Natural killer cell treated with Interleukin-12 subunit alpha and Interleukin-12 subunit beta and Interleukin-15 and Interleukin-18, amount 100 ng/mL, for 72 hours (primary cell): ENCODE measurements at places on chromosomes 6 and 20. TPM values are rescaled to one million over a fixed set of nuclear protein-coding genes. Genes with fewer than 3 reads are reported as not detected.

GRCh38 chr6:157056275-157056674 is 267.0 kb downstream of the TMEM242 start:
- DNase-seq = no peak

GRCh38 chr6:41724228-41724580 is 11.2 kb downstream of the TFEB start:
- DNase-seq = no peak

GRCh38 chr20:19003366-19004336 is 190.1 kb downstream of the SCP2D1 start:
- no peak for DNase-seq

- no peak for DNase-seq
Observed at GRCh38 chr6:168242940-168243225, 76.7 kb downstream of the DACT2 start.

GRCh38 chr6:110589865-110590513 is 113.6 kb upstream of the SLC22A16 start:
- no peak for DNase-seq

DNA sequence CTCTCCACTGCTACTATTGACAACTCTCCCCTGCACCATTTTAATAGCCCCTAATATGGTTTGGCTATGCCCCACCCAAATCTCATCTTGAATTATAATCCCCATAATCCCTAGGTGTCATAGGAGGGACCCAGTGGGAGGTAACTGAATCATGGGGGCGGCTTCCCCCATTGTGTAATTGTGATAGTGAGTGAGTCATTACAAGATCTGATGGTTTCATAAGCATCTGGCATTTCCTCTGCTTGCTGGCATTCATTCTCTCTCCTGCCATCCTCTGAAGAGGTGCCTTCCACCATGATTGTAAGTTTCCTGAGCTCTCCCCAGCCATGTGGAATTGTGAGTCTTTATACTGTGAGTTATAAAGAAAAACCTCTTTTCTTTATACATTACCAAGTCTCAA is 74.1 kb upstream of the TCF21 start:
- DNase-seq = no peak

- no peak for DNase-seq
Observed at GRCh38 chr20:35508493-35509218, 20.8 kb downstream of the C20orf173 start.

DNA sequence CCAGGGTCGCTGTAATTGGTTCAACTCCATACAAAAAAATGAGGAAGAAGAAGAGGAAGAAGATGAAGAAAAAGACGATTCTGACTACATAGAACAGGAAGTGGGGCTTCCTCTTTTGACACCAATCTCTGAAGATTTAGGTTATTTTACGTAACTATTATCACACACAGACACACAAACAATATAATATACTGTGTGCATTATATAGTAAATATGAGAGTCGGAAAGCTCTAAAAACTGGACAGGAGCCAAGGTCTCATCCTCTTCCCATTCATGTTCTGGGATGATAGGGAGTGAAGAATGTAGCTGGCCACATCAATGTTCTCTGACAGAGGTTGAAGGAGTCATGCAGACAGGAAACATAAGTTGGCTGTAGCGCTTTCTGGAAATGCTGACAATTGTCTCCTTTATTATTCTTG is 13.3 kb downstream of the RSPH4A start:
- no peak for DNase-seq

- DNase-seq = no peak
Observed at GRCh38 chr6:169035385-169036240, 218.0 kb downstream of the THBS2 start.

- DNase-seq = no peak
Observed at GRCh38 chr20:53253668-53254067, 281.5 kb downstream of the TSHZ2 start.

DNA sequence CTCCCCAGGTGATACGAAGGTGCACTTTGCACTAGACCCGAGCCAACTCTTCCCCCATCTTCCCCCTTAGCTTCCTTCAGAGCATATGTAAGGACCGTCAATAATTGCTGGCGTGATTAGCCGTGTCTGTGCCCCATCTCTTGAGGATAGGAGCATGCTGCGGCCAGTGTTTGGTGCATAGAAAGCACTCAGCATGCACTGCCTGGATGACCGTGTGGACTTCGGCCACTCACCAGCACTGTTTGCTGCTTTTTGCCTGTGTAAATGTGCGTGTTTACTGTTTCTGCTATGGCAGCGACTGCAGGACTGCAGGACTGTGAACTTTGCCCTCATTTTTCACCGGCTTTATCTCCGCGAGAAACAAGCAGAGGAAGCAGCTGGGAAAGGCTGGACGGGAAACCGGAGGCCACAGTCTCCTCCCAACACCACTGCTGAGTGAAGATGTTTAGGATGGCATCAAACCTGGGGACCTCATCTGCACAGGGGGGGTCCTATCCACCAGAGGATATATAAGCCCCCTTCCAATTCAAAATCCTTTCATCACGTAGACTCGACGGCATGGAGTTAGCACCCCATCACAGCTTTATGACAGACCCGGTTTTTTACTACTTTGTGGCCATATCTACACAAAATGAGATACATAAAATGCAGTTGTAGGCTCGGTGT is 150.6 kb upstream of the AFDN start:
- DNase-seq = peak; percentile 15

DNA sequence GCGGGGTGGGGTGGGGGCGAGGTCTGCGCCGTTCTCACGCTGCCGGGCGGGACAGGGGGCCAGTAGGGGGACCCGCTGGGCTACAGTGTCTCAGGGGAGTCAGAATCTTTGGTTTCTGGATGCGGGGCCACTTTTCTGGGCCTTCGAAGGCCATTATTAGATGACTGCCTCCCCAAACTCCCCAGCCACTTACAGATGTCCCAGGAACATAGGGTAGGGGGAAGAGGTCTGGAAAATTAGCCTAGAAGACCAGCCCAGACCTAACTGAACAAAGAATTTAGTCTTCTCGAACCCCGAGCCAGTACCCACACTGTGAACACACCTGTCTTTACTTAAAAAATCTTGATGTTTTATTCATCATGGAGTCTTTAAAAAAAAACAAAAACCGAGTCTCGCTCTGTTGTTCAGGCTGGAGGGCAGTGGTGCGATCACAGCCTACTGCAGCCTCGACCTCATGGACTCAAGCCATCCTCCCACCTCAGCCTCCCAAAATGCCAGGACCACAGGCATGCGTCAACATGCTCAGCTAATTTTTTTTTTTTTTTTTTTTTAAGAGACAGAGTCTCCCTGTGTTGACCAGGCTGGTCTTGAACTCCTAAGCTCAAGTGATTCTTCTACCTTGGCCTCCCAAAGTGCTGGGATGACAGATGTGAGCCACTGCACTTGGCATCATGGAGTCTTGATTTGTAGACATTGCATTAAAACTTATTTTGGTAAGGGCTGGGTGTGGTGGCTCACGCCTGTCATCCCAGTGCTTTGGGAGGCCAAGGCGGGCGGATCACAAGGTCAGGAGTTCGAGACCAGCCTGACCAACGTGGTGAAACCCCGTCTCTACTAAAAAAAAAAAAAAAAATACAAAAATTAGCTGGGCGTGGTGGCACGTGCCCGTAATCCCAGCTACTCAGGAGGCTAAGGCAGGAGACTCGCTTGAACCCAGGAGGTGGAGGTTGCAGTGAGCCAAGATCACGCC is 3.3 kb upstream of the SLC29A1 start:
- no peak for DNase-seq

Gene SLC22A3
- not detected for total RNA-seq

Gene FAM83B
- total RNA-seq = not detected

GRCh38 chr20:17859616-17860232 is 108.9 kb downstream of the SNX5 start:
- DNase-seq = no peak

GRCh38 chr20:3797592-3798372 is 1.7 kb downstream of the CDC25B start:
- DNase-seq = no peak

Gene DEFB124
- not detected for total RNA-seq

DNA sequence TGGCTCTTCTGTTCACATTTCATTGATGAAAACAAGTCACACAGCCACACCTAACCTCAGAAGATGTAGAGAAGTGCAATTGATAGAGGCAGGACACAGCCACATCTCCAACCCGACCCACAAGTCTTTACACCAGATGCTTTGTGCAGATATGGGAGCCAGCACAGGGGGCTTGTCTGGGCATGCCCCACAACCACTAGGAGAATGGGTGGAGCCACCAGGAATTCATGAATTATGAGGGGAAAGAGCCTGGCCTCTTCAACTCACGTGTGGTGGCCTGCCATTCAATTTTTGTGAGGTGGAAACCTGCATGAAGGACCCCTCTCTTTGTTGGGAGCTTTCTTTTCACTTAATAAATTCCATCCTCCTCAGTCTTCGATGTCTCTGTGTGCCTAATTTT is 79.1 kb downstream of the OGFRL1 start:
- no peak for DNase-seq

Gene HLA-DRB1
- 69.9 TPM for total RNA-seq

- DNase-seq = no peak
Observed at GRCh38 chr6:14927398-14927797, 318.5 kb upstream of the JARID2 start.
